Activated T-helper 2 cell treated with anti-CD3 and anti-CD28 coated beads, Interferon-gamma antibody, Interleukin-2, Interleukin-4, amounts not matched to agents 10 μg/mL and 5 μg/mL and 100 μg/mL, durations not matched to agents 14 hours and 24 hours and 36 hours (primary cell): ENCODE measurements at places on chromosomes 2 and 18.

DNA sequence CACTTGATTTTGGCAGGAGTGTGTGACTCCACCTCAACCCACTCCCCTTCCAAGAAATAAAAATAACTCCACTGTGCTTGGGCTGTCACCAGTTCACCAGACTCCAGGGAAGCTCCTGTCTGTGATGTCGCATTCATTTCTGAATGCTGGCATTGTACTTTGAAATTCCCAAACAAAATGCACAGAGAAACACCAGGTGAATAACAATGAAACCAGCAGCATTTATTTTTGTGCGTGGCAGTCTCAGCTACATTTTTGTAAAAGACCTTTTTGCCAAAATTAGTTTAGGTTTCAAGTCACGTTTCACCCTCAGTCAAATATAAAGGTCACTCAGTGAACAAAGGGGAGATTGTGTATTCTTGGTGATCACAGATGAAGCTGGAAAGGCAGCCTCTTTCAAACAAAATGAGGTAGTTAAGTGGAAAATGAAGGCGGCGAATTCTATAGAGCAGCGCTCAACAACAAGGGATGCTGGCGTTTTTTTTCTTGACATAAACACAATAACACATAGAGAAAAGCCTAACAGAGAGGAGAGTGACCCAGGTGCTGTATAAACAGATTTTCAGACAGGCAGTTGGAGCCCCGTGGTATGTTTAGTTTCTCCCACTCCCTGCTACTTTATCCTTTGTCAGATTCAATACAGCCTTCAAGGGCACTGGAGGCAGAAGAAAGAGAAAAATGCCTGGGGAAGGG is 210.3 kb upstream of the GCFC2 start:
- DNase-seq: no peak

DNA sequence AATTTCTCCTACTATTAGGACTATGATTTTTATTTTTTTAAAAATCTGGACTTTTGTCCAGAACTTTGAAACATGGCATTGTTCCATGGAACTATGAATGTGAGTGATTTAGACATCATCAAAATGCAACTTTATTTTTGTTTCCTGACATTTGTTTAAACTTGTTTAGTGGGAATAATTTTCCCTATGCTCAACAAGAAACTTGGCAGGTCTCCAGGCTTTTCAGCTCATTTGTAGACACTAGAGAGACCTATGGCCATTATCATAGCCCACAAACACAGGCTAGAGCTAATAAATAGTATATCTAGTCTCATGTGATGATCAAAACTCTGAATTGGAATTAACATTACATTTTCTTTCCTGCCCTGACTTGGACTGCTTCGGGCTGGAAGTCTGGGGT is 145.1 kb upstream of the CELF4 start:
- DNase-seq: no peak

- DNase-seq: no peak
Measured at GRCh38 chr2:43727634-43728014, 46.2 kb upstream of the DYNC2LI1 start.

DNA sequence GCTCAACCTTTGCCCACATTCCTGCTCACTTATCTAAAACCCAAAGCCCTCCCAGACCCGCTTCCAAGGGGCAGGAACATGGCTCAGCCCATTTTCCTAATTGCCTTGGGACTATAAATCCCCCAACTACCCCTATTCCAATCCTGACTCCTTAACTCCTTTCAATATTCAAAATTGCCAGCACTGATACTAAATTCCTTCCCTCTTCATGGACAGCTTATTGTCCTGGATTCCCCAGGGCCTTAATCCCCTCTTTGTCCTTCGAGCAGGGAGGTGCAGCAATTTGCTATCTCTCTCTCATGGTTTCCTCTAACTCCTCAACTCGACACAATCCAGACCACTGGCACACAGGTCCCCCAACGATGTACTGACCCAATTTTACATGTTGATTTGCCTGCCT is 99.1 kb downstream of the SLC25A12 start:
- no peak for DNase-seq

DNA sequence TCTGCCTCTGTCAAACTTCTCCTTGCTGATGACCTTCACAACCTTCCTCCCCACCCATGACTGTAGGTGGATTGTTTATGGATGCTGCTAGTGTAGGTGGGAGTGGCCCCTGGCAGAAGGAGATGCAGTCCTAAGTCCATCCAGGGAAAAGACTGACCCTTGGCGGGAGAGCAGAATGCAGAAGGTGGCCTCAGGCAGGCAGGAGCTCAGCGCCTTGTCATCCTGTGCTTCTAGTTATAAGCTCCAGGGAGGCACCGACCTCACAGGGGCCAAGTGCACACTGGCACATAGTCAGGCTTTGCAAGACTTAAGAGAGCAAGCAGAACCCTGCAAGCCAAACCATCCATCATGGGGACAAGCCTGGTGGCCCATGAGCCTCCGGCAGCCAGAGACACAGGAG is 74.4 kb downstream of the CAPN13 start:
- DNase-seq: no peak

DNA sequence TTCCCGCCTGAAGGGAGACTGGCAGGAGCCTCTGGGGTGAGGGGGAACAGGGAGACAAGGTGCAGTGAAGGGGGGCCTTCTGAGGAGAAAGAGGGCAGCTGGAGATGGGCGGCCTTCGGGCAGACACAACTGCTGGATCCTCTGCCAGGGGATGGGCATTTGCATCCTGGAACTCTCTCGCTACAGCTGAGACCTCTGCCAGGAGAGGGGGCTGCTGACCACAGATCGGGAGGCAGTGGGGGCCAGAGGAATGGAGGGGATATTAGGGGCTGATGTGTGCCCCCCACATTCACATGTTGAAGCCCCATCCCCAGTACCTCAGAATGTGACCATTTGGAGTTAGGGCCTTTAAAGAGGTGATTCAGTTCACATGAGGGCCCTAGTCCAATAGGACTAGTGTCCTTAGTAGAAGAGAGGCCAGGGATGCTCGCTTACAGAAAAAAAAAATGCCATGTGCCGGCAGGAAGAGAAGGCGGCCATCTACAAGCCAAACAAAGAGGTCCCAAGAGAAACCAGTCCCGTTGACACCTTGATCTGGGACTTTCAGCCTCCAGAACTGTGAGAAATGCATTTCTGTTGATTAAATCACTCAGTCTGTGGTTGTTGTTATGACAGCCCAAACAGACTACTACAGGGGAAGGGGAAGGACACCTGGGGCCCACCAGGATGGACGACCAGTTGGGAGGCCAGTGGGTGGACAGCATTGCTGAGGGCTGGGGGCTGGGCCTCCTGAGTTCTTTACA is 50.0 kb downstream of the TRABD2A start:
- no peak for DNase-seq

DNA sequence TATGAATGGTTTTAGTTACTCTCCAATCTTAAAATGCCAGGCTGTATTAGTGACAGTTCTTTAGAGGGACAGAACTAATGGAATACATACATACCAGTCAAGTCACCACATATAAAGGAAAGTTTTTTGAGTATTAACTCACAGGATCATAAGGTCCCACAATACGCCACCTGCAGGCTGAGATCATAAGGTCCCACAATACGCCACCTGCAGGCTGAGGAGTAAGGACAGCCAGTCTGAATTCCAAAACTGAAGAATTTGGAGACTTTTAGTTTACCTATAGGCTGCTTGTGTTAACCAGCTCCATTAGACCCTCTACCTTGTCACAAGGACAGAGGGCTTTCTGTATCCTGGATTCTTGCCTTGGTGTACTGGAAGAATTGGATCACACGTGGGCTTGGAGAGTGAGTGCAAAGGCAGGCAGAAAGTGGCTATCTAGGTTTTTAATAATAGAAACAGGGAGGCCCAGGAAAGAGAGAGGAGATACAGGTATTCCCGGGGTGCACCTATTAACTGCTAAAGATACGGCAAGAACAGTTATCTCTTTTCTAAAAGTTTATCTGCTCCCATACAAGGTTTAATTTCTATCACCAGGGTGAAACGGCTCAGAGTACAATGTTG is 234.9 kb upstream of the CYRIA start:
- DNase-seq: no peak

GRCh38 chr18:63585988-63586387 is 1.2 kb upstream of the SERPINB13 start:
- DNase-seq: no peak

DNA sequence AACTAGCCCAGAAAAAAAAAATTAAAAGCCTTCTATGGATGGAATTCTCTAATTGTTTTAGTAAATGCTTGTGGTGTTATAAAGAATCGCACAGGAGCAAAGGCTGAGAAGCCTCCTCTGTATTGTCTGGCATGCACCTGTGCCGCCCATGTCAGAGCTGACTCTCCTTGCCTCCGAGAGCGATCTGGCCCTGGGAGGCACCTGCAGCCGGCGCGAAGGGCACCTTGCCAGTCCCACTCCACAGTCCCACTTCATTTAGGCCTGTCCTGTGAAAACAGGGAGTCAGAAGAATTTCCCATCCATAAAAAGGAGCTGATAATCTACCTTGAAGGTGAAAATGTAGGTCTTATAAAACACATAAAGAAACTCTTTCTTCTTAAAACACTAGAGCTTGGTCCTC is 170.9 kb upstream of the PXDN start:
- DNase-seq: no peak
